Skin of body (tissue), 3 donors: ENCODE measurements at places on chromosomes 2 and 18. TPM values are rescaled to one million over a fixed set of nuclear protein-coding genes. Genes with fewer than 3 reads are reported as not detected.

DNA sequence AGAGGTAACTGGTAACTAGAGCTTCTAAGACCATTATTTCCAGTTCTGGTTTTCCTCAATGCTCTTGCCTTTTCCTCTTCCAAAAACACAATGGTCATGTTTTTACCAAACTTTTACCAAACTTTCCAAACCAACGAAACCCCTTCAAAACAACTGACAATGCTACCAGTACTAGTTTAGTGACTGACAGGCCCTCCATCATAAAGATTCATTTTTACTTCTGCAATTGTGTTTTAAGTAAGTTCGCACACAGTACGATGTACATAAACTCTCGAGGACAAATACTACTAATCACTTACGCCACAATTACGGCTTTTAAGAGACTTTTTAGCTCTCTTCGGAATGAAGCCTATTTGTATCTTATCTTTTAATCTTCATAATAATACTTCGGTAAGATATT is 900 bp downstream of the C18orf32 start:
- peak; percentile 43 for DNase-seq

- no peak for DNase-seq
These were observed 80.0 kb upstream of the PXDN start for GRCh38 chr2:1824202-1824905.

DNA sequence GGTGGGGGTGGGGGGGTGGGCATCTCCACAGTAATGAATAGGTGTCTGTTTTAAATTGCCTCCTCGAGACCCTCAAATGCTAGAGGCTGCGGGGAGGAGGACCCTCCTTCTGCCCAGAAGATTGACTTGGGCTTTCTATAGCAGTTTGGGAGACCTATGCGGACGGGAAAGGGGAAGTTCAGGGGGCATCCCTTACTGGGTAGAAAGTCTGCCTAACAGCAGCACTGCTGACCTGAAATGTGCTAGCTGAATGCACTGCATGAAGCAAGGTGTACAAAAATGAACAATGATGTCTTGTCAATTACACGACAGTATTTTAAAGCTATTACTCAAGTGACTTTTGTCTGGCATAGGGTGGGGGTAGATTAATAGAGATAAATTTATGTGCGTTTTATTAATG is 2.5 kb downstream of the DCC start:
- DNase-seq = no peak

DNA sequence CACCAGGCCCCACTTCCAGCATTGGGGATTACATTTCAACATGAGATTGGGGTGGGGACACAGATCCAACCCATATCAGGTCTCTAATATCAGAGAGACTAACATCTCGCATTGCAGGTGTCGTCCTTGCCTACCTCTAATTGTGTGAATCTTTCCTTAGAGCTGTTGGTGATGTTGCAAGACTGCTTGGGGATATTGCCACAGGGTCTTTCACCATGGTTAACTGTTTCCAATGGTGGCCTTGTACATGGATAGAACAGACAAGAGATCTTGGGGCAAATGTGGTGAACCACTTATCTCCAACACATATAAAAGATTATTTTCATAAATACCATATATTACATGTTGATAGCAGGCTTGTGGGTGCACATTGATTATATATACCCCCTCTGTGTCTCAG is 270.3 kb upstream of the LINC00305 start:
- no peak for DNase-seq

The LYG1 gene
- 0.59 TPM for total RNA-seq

DNA sequence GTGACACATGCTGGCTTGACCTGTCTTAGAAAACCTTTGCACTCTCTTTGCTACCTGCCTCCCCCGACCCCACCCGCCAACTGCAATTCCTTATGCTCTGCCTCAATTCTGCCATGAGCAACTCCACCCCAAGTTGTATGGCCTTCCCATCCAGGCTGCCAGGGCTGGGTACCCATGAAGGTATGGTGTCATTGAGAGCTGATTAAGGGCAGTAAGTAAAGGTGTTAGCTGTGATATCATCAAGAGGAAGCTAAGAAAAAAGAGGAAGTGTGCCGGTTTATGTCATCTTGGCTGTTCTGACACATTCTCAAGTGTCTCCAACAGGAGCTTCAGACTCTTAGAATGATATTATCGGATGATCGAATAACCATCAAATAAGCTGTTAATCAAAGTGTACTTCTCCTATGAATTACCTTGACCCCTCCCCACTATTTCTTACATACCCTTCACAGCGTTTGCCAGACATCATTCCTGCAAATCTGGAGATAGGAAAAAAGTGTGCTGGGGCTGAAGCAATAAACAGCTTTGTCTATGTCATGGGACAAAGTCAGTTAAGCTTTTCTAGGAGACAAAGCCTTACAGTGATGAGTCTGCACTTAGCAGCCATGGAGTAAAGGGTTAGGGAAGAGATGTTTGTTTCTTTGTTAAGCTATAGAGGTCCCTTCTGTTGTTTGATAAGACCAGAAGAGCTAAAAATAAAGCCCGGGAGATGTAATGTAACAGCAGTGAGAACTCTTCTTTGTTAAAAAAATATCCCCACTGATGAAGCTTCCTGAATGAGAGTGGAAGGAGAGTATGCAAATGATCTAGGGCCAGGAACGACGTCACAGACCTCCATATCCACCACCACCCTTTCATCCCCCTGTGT is 40.4 kb upstream of the SMAD2 start:
- DNase-seq = no peak

The METTL21A gene
- total RNA-seq = 12.3 TPM

DNA sequence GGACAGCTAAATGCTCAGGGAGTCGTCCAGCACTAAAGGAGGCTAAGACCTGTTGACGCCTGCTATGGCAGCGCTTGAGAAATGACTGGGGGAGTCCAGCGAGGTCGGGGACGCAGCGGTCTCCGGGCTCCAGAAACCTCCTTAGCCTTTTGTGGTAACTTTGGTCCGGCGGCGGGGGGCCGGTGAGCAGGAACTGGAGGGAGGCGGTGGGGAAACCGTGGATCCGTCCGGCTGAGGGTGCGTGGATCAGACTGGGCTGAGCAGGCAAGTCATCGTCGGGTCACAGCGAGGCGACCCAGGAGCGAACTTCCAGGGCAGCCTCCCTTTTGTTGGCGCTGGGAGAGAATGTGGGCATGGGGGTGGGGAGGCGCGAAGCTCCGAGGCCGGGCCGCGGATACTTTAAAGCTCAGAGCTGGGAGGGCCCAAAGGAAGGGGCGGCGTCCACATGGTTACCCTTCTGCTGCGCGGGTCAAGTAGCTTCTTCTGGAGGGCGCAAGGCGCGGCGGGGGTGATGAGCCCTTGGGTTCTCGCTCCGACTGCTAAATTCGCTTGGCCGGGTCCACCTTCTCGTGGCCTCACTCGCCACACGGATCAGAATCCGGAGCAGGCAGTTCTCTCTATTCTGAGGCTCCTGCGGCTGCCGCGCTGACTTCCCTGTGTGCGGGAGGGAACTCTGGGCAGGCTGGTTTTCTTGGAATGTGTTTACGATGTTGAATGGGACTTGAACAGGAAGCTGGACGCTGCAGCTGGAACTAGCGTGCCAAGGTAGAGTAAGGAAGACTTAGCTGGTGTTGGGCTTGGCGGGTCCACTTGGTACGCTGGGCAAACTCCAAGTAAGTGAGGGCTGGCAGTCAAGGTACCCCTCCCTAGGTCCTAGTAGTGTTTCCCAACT is 920 bp downstream of the GULP1 start:
- peak; percentile 66 for DNase-seq

GRCh38 chr2:119197529-119198239 is 25.9 kb upstream of the STEAP3 start:
- no peak for DNase-seq

The EGR4 gene
- 0.10 TPM for total RNA-seq

DNA sequence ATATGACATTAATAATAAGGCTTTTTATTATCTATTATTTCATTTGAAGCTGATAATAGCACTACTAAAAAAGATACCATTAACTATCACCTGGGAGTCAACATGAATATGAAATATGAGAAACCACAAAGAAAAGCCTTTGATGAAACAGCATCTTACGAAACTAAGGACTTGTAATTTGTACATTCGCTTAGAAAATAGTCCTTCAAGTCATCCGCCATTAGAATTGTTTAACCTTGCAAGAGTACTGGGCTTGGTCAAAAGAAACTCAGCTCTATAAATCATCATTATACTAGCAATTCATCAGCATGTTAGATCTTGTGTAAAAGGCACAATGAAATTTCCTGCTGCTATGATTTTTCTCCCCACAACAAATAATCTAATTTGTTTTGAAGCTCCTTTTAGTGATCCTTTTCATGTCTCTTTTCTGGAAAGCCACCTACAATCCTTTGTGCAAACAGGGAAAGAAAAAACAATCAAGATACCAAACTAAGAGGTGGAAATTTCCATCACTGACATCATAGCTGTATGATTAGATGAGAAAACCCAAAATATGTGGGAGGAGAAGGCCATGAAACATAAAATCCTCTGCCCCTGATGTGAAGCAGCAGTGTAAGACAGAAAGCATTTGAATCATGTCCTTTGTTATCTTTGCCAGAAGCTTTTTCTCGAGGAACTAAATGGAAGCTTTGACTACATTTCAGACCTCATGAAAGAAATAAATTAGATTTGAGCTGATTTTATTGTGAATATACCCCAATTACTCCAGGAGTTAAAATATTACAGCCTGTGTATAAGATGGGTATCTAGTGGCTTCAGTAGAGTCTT is 31.2 kb downstream of the SCN9A start:
- no peak for DNase-seq

GRCh38 chr2:162795312-162795711 is 43.3 kb downstream of the KCNH7 start:
- no peak for DNase-seq

DNA sequence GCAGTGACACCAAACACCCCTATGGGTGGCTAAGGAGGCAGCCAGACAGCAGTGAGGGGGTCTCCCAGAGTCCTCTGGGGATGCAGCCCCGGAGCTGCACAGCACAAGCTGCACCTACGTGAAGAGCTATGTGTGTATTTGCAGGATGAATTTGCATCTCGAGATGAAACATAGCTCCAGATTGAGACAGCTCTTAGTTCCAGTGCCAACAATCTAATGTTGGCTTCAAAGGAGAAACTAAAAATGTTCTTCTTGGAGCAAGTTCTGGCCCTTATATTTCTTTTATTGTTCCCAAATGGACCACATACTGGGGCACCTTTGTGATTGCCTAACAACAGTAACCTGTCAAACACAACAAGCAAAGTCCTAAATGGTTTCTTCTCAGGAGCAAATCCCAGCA is 233.9 kb downstream of the SLC4A3 start:
- DNase-seq = no peak
